Spinal cord (tissue), 10 donors: ENCODE measurements at places on chromosomes 4 and X.

DNA sequence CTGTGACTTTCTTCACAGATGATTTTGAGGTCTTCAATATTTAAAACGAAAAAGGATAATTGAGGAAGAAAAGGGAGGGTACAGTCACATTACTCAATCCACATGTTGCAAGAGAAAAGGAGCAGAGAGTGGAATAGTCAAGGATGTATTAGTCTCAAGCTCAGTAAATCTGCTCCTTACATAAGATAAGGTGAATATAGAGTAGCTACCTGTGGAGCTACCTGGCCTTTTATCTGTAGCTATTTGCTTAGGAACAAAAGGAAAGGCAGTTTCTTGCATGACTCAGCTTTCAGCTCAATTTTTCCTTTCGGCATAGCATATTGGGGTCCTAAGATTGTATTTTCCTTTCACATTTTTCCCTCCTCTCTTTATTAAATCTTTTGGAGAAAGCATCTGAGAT, 26.3 kb upstream of the ACTRT1 start:
- no peak overlapping the region for H3K4me3 ChIP-seq
- H3K4me1 ChIP-seq: no peaks in the 10 kb centered on the region
- H3K27me3 ChIP-seq: no peaks in the 10 kb centered on the region
- H3K36me3 ChIP-seq: no peaks in the 10 kb centered on the region

- no peak for DNase-seq
- no peaks in the 10 kb centered on the region for H3K27me3 ChIP-seq
- H3K27ac ChIP-seq: peak overlapping the region; percentile 44
- H3K4me1 ChIP-seq: peaks cover 30% of the 10 kb centered on the region
Measured at GRCh38 chr4:150212927-150213326, 134.7 kb downstream of the DCLK2 start.

DNA sequence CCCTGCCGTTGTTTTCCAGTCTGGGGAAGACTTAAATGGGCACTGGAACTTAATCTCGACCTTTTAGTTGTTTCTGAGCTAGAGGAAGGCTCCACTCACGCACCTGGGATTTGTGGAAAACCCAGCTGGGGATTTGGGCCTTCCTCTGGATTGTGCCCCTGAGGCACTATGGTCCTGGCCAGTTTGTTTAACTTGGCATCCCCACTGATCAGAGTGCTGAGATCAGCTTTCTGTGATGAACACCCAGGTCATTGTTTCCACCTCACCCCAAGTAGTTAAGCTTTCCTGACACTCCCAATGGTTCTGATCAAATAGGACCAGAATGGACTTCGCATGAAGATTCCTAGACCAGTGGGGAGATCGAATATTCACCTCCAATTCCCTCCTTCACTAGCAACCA, 20.5 kb upstream of the NAP1L5 start:
- peaks cover 12% of the 10 kb centered on the region for H3K36me3 ChIP-seq
- no peaks in the 10 kb centered on the region for H3K27me3 ChIP-seq
- H3K4me3 ChIP-seq: no peak overlapping the region
- no peak overlapping the region for H3K27ac ChIP-seq
- H3K4me1 ChIP-seq: peaks cover 3% of the 10 kb centered on the region

- DNase-seq: no peak
- H3K4me3 ChIP-seq: no peak overlapping the region
- no peaks in the 10 kb centered on the region for H3K4me1 ChIP-seq
- no peaks in the 10 kb centered on the region for H3K36me3 ChIP-seq
- no peaks in the 10 kb centered on the region for H3K27me3 ChIP-seq
Measured at GRCh38 chr4:85805891-85806290, 330.9 kb downstream of the ARHGAP24 start.

GRCh38 chr4:164906368-164906767, 29.4 kb downstream of the APELA start:
- H3K27ac ChIP-seq: no peak overlapping the region
- no peaks in the 10 kb centered on the region for H3K27me3 ChIP-seq
- DNase-seq: no peak
- no peaks in the 10 kb centered on the region for H3K4me1 ChIP-seq
- no peak overlapping the region for H3K4me3 ChIP-seq

GRCh38 chrX:38561126-38561868, at the start of gene TSPAN7:
TSS of gene TSPAN7 (plus strand) at chrX:38561542. CDS start at chrX:38561547, 5 bp downstream.
- peak within 1 kb of the TSS; percentile 67 for H3K27ac ChIP-seq
- DNase-seq: peak; percentile 94
- H3K4me1 ChIP-seq: peaks cover 4% of the 10 kb centered on the region
- H3K27me3 ChIP-seq: peaks cover 3% of the 10 kb centered on the region

DNA sequence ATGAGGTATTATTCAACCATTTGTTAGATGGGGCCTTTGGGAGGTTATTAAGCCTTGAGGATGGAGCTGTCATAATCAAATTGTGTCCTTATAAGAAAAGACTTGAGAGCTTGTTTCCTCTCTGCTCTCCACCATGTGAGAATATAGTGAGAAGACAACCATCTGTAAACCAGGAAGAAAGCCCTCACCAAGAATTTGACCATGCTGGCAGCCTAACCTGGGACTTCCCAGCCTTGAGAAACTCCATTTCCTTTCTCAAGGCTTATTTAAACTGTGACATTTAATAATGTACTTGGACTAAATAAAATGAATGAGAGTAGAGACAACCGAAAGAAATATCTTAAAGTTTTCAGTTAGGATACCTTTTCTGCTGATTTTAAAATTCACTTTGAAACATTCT, 83.7 kb upstream of the GC start:
- H3K36me3 ChIP-seq: no peaks in the 10 kb centered on the region
- DNase-seq: no peak
- H3K27ac ChIP-seq: no peak overlapping the region
- H3K4me1 ChIP-seq: no peaks in the 10 kb centered on the region
- H3K27me3 ChIP-seq: no peaks in the 10 kb centered on the region

DNA sequence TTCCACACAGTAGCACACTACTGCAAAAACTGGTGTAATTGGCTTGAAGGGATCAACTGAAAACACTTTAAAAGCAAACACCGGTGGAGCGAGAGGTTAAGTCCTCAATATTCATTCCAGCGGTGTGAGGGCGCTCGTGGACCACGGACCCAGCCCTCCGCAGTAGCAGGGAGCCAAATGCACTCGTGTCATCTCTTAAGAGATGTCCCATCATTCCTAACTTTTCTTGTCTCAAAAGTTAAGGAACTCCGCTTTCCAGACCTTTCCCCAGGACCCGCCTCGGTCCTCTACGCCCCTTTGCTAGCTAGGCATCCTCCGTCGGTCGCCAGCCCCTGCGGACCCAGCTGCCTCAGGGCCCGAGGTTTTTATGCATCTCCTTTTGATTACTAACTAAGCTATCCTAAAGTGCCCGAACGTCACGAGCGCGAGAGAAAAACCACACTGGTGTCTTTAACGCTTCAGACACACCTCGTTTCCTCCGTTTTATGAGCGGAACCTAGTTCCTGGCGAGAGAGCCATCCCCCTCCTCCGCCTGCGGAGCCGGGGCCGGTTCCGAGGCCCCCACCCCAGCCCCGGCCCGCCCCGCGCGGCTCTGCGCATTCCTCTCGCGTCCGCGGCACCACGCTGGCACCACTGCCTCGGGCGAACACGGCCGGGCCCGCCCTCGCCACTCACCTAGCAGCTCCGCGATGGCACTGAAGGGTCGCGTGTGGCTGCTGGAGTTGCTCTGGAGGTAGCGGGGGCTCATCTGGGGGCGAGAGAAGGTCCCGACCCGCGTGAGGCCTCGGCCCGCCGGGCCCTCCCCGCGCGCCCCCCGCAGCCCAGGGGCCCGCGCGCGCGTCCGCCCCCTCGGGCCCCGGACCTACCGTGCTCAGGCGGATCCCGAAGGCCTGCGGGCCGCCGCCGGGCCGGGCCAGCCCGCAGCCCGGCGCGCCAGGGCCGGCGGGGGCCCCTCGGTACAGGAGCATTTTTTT, 723 bp downstream of the MORC4 start:
- H3K27ac ChIP-seq: no peak overlapping the region
- no peaks in the 10 kb centered on the region for H3K4me1 ChIP-seq
- no peak for DNase-seq

GRCh38 chrX:7085879-7086278, 61.6 kb upstream of the STS start:
- H3K27ac ChIP-seq: no peak overlapping the region
- no peaks in the 10 kb centered on the region for H3K36me3 ChIP-seq
- DNase-seq: no peak
- H3K4me1 ChIP-seq: peaks cover 6% of the 10 kb centered on the region

- no peak overlapping the region for H3K4me3 ChIP-seq
- no peaks in the 10 kb centered on the region for H3K4me1 ChIP-seq
- H3K27ac ChIP-seq: no peak overlapping the region
- no peaks in the 10 kb centered on the region for H3K36me3 ChIP-seq
- H3K27me3 ChIP-seq: no peaks in the 10 kb centered on the region
Measured at GRCh38 chrX:155188786-155189185, 27.5 kb upstream of the VBP1 start.

- no peak overlapping the region for H3K4me3 ChIP-seq
- no peaks in the 10 kb centered on the region for H3K36me3 ChIP-seq
- DNase-seq: no peak
Measured at GRCh38 chrX:7219153-7219705, 71.3 kb upstream of the PUDP start.

- H3K4me3 ChIP-seq: no peak overlapping the region
- no peak for DNase-seq
- H3K36me3 ChIP-seq: no peaks in the 10 kb centered on the region
- H3K27me3 ChIP-seq: no peaks in the 10 kb centered on the region
Measured at GRCh38 chr4:52366191-52366590, 292.9 kb downstream of the USP46 start.

DNA sequence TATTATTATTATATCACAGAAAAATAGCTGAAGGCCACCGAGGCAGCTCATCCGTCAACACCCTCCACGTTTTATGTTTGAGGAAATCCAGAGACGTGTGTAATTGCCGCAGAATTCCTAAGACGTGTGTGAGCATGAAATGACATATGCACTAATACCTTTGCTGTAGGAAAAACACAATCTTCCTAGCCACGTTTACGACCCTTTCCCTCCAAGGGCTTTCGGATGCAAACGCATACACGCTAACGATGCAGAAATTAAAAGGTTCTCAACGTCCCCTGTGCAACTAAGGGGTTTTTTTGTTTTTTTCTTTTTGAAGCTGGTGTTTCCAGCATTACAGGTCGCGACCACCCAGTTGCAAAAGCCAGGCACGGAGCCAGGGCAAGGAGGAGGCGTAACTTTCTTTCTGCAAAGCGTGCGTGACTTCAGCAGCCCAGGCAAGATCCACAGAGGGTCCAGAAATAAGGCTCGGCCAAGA, 33.8 kb downstream of the CRLF2 start:
- H3K4me3 ChIP-seq: no peak overlapping the region
- no peaks in the 10 kb centered on the region for H3K4me1 ChIP-seq
- H3K36me3 ChIP-seq: no peaks in the 10 kb centered on the region
- no peak for DNase-seq
- H3K27ac ChIP-seq: no peak overlapping the region

DNA sequence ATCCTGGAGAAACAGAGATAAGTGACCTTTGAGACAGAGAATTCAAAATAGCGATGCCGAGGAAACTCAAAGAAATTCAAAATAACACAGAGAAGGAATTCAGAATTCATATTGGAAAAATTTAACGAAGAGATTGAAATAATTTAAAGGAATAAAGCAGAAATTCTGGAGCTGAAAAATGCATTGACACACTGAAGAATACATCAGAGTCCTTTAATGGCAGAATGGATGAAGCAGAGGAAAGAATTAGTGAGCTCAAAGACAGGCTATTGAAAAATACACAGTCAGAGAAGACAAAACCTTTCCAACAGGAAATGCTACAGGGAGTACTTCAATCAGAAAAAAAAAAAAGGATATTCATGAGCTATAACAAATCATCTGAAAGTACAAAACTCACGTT, 185.8 kb downstream of the PARM1 start:
- no peak for DNase-seq
- no peak overlapping the region for H3K4me3 ChIP-seq

DNA sequence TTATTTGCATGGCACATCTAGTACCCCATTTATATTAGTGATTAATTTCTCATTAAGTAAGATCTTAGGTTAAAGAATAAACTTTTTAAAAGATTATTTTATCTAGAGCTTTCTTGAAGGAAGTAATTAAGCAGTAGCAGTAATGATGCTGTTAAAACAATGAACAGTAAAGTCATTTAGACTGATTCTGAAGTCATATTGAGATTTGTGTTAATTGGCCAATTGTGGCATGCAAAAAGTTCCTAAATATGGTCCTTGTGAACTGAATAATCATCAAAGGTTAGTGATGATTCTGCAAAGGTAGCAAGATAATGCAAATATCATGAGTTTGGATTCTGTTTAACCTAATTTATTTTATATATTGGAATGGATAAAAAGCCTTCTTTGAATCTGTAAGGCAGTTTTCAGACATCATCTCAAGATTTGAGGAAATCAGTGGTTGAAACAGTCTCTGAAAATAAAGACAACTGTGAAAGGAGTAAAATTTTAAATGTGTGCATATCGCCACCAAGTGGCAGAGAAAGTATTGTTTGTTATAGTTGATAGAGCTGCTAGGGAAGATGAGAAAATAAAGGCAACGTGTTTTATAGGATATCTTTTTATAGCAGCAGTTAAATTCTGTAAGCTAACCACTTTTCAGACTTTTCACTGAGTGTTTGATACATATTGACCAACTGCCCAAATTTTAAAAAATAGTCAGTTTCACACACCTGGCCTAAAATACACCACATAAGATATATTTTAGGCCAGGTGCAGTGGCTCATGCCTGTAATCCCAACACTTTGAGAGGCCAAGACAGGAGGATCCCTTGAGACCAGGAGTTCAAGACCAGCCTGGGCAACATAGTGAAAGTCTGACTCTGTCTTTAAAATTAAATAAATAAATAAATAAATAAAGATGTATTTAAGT, 79.6 kb downstream of the CCKAR start:
- H3K27ac ChIP-seq: no peak overlapping the region
- peaks cover 3% of the 10 kb centered on the region for H3K4me1 ChIP-seq
- H3K27me3 ChIP-seq: no peaks in the 10 kb centered on the region
- no peak overlapping the region for H3K4me3 ChIP-seq
- H3K36me3 ChIP-seq: no peaks in the 10 kb centered on the region

GRCh38 chr4:7802093-7802726, 137.5 kb downstream of the AFAP1 start:
- H3K4me1 ChIP-seq: peaks cover 39% of the 10 kb centered on the region
- H3K27me3 ChIP-seq: no peaks in the 10 kb centered on the region
- H3K4me3 ChIP-seq: no peak overlapping the region
- no peak overlapping the region for H3K27ac ChIP-seq
- DNase-seq: peak; percentile 76

GRCh38 chr4:125013891-125014290, 300.9 kb upstream of the FAT4 start:
- H3K27ac ChIP-seq: no peak overlapping the region
- no peak overlapping the region for H3K4me3 ChIP-seq
- no peaks in the 10 kb centered on the region for H3K27me3 ChIP-seq
- H3K4me1 ChIP-seq: no peaks in the 10 kb centered on the region

DNA sequence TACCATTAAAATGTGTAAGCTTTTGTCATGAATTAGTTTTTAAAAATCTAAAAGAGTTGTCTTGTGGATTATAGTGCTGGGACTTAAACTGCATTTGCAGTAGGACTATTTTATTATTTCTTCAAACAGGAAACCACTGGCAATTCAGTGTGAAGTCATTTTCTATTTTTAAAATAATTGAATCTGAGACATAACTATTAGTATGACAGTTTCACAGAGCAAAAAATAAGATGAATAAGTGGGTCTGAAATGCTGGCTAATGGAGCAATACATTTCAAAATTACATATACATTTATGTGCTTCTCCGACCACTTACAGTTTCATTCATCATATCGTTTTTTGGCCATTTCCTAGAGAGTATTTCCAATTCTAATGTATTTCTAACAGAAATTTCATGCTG, 75.3 kb upstream of the RAPGEF2 start:
- H3K27ac ChIP-seq: no peak overlapping the region
- H3K27me3 ChIP-seq: no peaks in the 10 kb centered on the region
- H3K4me1 ChIP-seq: no peaks in the 10 kb centered on the region
- H3K4me3 ChIP-seq: no peak overlapping the region
- H3K36me3 ChIP-seq: no peaks in the 10 kb centered on the region

GRCh38 chrX:56233682-56234081, 1.5 kb downstream of the KLF8 start:
- H3K27me3 ChIP-seq: peaks cover 23% of the 10 kb centered on the region
- H3K4me1 ChIP-seq: no peaks in the 10 kb centered on the region
- peak overlapping the region; percentile 39 for H3K4me3 ChIP-seq
- peak; percentile 47 for DNase-seq
